Activated CD4-positive, alpha-beta T cell treated with anti-CD3 and anti-CD28 coated beads, Interleukin-2, Interleukin-6, amounts not matched to agents 100 ng/mL and 50 ng/mL, durations not matched to agents 16 hours and 8 hours (primary cell): ENCODE measurements at places on chromosomes 12 and 14.
A peak's percentile ranks its signal among the peaks of the same experiment; 100 is the strongest.

DNA sequence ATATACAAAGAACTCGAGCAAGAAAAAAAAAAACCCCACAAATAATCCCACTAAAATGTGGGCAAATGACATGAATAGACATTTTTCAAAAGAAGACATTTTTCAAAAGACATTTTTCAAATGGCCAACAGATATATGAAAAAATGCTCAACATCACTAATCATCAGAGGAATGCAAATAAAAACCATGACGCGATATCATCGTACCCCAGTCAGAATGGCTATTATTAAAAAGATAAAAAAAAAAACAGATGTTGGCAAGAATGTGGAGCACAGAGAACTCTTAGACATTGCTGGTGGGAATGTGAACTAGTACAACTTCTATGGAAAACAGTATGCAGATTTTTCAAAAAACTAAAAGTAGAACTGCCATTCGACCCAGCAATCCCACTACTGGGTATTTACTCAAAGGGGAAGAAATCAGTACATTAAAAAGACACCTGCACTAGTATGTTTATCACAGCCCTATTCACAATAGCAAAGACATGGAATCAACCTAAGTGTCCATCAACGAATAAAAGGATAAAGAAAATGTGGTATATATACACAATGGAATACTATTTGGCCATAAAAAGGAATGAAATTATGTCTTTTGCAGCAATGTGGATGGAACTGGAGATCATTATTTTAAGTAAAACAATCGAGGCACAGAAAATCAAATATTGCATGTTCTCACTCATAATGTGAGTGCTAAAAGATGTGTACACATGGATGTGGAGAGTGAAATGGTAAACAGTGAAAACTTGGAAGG lies 16.3 kb downstream of the ZBTB39 start:
- DNase-seq: no peak

GRCh38 chr12:57173089-57173488 lies 25.7 kb upstream of the LRP1-AS start:
- peak; percentile 15 for DNase-seq

GRCh38 chr12:23585782-23586163 lies 363.7 kb downstream of the SOX5 start:
- no peak for DNase-seq

- no peak for DNase-seq
These were observed 280.8 kb downstream of the RERGL start for GRCh38 chr12:17809206-17809605.

- DNase-seq: no peak
These were observed 67.8 kb downstream of the FGD4 start for GRCh38 chr12:32466986-32467711.
